ENCODE measurements at places on chromosomes 3 and 15.

GRCh38 chr3:147903026-147903425, 493.9 kb downstream of the ZIC1 start:
- no peak for DNase-seq

DNA sequence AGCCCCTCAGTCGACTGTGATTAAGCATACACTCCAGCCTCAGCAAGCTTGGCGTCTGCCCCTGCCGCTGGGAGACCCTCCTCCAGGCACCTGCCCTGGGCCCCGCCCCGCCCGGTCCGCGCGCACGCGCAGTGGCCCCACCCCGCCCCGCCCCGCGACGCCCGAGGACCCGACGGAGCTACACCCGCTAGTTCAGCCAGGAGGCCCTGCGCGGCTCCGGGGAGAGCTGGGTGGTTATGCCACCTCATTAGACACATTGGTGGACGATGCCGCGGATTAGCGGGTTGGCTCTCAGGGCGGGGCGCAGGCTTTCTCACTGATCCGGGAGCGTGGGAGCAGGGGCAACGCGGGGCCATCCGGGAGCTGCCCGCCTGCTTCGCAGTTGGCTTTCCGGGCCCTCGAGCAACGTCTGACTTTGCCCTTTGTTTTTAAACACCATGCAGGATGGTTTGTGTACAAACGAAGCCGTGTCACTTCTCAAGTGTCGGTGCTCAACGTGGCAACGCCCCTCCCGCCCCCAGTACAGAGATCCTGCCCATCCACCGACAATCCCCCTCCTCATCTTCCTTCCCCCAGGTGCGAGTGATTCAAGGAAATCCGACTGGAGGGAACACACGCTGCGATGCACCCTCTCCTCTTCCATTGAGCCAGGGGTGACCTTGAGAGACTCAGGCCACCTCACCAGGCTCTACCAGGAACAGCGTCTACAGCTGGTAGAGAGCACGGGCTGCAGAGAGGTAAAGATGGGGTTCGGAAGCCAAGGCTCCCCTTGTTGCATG, 109.3 kb downstream of the SHQ1 start:
- DNase-seq, result peak; percentile 33

- no peak for DNase-seq
Observed at GRCh38 chr3:16715281-16715680, 110.1 kb upstream of the DAZL start.

GRCh38 chr15:57017024-57017423, 98.6 kb downstream of the TCF12 start:
- DNase-seq, result no peak

- DNase-seq, result no peak
Observed at GRCh38 chr15:88982946-88983342, 69.8 kb upstream of the MFGE8 start.
